ENCODE measurements at places on chromosomes 5 and 9.

GRCh38 chr9:19033015-19033414 is at the start of gene SAXO1:
SAXO1 (minus strand) TSS chr9:19033209; CDS start chr9:19032908, 301 bp downstream.
- DNase-seq = no peak

DNA sequence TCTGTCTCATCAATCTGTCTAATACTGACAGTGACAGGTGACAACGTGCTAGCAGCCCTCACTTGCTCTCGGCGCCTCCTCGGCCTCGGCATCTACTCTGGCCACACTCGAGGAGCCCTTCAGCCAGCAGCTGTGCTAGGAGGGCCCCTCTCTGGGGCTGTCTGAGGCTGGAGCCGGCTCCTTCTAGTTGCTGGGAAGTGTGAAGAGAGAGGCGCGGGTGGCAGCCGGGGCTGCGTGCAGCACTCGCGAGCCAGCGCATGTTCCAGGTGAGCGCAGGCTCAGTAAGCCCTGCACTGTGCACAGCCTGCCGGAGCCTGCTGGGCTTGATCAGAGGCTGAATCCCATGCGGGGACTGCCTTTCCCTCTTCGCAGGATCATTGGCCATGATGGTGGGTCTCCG is 330.7 kb downstream of the CDH10 start:
- no peak for DNase-seq

- no peak for DNase-seq
These were observed 15.3 kb downstream of the PLPP7 start for GRCh38 chr9:131304676-131305355.

- DNase-seq = no peak
These were observed 58.7 kb downstream of the NXNL2 start for GRCh38 chr9:88593537-88594185.

DNA sequence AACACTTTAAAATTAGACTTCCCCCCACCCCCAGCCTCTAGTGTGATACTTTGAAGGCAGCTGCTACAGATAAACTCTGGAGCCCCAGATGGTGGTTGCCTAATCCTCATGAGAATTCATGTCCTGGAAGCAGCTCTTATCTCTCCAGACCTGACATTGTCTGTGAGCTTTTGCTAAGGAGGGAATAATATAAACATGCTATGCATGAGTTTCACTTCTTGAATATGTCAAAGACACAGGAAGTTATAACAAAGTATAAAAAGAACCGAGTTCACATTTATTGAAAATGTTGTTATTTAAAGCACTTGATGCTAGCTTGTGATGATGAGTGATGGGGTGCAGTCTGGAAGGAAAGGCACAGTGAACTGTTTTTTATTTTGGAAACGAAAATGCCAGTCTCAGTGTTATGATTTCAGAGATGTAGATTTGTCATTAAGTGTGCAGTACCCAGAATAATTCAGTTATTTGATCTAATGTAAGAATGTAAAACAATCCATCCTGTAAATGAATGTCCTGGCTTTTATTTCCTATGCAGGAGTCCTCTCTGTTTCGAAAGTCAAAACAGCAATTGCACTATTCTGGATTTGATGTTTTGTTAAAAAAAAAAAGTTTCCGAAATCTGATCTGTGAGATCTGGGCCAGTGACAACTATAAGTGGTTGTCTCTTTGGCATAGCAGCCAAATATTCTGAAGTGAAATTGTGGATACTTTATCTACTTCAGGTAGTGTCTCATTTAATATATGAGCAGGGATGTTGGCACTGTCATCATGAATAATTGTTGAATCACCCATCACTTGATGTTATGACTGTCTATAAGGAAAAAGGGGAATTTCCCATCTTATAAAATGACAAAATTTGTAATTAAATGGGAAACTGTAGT is 77.0 kb downstream of the ZCCHC7 start:
- DNase-seq = no peak

- no peak for DNase-seq
These were observed 439.0 kb downstream of the ENC1 start for GRCh38 chr5:74201334-74202081.

GRCh38 chr5:33737697-33738096 is 154.1 kb downstream of the ADAMTS12 start:
- DNase-seq = no peak

DNA sequence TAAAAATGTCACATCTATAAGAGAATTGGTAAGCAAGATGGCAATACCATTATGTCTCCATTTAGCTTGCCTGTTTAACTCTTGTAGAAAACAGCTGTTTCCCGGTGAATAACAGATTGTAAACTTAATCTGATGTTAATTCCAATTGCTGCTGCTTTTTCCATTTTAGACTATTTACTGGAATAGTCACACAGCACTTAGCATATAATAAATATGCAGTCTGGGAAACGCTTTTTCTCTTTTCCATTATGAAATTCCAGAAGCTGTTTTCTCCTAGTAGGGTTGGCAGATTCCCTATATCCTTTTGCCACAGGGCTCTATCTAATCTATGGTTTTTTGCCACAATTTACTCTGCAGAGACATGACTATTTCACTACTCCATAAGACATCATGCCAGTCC is 148.0 kb downstream of the CEMIP2 start:
- no peak for DNase-seq

DNA sequence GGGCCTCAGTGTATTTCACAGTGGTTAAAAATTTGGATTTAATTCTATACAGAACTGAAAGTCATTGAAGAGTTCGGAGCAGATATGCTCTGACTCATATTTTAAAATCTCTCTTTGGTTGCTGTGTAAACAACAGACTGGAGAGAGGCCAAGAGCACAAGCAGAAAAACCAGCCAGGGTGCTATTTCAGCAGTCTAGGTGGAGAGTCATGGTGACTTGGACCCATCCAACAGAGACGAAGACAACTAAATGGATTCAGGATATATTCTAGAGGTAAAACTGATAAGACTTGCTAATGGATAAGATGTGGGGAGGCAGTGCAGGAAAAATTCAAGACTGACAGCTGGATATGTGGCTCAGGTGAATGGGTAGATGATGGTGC is 168.9 kb downstream of the MAPKAP1 start:
- no peak for DNase-seq

DNA sequence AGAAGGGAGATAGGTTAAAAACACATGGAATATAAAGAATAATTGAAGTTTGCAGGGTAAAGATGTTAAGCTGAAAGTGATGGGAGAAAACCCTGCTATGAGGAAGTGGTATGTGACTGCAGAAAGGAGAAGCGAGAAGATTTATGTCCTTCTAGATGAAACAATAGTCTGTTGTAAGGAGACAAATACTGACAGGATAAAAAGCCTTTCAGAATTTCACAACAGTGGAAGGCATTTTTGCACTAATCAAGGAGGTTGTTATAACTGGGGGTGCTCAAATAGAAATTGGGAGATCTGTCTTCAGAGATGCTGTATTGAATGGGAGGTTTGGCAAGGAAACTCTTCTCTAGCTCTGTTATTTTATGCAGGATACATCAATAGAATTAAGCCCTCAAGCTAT is 69.6 kb downstream of the NMUR2 start:
- DNase-seq = no peak

DNA sequence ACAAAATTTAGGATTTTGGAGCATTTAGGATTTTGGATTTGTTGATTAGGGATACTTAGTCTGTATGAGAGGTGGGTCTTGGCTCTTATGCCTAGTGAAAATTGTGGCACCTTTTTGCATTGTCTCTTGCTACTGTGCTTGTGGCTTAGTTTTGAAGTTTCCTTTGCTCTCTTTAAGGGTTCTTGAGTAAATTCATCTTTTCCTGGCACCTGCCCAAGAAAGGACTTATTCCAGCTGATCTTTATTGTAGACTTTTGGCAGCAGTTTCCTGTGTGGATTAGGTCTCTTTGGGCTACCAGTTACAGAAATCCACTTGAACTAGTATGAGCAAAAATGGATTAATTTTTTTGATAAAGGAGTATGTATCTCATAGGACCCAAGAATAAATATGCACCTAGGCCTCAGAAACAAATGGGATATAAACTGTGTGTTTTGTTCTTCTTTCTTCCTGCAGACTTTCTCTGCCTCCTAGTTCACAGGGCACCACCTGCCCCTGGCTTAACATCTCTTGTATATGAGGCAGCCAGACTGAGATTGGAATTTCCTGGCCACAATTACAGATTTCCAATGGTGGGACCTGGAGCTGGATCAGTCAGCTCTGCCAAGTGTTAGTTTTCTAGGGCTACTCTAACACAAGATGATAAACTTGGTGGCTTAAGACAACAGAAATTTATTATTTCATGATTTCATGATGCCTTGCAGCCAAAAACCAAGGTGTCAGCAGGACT is 44.6 kb downstream of the FOCAD start:
- no peak for DNase-seq

DNA sequence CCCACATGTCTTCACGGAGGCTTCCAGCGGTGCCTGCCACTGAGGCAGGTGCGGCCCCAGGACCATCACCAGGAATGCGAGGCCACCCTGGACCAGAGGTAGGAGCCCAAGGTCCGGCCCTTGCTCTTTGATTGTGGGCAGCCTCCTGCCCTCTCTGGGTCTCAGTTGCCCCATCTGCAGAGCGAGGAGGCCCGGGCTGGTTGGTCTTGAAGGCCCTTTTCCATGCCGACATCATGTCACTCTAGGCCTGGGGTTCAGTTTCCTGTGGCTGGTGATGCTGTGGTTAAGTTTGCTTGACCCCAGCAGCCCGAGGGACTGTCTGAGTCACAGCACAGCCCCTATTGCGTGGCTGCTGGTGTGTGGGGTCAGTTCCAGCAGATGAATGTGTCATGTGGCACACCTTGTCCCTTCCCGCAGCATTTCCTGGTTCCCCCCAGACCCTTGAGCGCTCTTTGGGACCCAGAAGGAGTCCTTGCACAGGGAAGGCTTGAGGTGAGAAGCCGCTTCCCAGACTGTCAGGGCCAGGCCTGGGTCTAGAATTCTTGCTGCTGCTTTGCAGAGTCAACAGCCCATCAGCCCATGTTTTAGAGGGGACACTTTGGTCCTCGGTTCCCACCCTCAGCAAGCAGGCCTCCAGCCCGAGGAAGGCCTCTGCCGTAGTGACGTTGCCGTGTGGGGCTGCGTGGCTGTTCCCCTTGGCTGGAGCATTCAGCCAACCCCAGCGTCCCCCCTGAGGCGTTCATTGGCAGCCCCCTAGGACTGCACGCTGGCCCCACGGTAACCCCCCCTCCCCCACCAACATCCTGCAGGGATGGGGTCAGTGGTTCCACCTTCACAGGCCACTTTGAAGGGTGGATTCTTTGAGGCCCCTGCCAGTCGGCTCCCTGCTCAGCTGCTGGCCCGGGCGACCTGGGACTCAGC is 31.0 kb upstream of the HMCN2 start:
- DNase-seq = no peak

DNA sequence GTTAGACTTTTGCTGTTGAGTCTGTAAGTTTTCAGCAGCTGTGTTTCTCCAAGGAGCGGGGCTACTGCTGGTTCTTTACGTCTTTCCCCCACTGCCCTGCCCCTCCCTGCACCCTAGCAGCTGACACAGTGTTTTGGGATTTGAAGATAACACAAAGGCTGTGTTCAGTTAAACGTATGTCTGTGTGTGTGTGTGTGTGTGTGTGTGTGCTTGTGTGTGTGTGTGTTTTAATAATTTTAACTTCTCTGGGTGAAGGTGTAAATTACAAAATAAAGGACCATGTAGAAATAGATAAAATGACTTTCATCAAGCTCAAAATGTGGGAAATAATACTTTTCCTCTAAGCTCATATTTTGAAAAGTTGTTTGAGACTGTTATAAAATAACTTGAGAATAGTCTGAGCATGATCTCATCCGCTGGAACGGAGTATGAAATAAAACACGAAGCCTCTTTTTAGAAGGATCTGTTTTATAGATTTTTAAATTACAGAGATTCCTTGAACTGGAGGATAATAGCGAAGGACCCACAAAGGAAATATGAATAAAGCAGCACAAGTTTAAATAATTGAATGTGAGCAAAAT is 10.9 kb downstream of the ABL1 start:
- no peak for DNase-seq

- DNase-seq = no peak
These were observed 186.8 kb downstream of the PALM2AKAP2 start for GRCh38 chr9:109966643-109967368.

- no peak for DNase-seq
These were observed 30.7 kb upstream of the IL31RA start for GRCh38 chr5:55820488-55820887.

GRCh38 chr5:138942066-138942465 is 66.9 kb upstream of the LRRTM2 start:
- no peak for DNase-seq

- peak; percentile 17 for DNase-seq
These were observed 417.3 kb downstream of the RASEF start for GRCh38 chr9:82645600-82645999.

DNA sequence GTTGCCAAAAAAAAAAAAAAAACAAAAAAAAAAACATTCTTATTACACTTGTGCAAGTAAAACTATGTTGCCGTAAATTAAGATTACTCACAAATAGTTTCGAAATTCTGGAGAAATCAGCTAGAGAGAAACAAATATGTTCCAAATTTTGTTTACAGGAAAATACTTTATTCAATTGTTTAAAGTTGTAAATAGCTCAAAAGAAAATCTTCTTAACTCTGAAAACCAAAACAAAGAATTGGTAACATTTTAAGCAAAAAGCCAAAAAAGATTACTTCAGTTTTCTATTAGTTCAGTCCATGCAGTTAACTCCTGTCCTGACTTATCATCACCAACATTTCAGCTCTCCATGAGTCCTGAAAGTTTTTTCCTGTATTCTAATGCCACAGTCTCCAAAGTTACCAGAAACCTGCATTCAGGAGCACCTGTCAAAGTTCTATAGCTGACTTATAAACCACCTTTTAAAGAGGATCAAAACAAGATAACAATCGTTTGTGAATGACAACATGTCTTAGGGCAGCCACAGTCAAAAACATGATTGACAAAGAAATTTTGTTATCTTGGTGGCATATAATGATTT is 194.1 kb downstream of the RANBP17 start:
- DNase-seq = no peak

DNA sequence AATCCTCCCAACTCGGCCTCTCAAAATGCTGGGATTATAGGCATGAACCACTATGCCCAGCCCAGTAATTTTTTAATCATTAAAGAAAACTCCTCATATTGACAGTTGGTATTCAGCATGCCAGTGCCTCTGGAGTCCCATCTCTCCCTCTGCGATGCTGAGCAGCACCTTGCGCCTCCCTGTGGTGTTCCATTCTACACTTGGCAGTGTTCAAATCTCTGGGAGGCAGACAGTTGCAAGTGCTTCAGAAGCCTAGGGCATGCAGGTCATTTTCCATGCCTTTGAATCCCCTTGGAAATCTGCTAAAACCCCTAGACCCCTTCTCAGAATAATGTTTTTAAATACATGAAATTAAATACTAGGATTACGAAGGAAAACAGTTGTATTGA is 41.3 kb downstream of the GARNL3 start:
- no peak for DNase-seq

- DNase-seq = no peak
These were observed 24.7 kb upstream of the SLC6A19 start for GRCh38 chr5:1176473-1177391.

GRCh38 chr5:87997662-87998061 is 271.0 kb downstream of the TMEM161B start:
- no peak for DNase-seq

DNA sequence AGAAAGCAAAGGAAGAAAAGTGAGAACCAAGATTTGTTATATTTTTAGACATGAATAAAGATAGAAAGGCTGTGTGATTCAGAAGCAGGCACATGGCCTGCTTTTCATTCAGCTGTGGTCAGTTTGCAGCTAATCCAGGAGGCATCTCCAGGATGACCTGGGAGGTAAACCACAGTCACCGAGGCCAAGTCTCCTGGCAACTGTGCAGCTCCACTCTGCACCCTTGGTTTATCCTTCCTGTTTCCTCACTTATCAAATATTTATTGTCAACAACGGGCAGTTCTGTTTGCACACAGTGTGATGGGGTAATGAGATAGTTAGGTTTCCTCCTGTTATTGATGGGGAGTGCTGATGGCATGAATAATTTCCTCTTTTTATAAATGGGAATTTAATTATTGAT is 243.0 kb downstream of the PSAT1 start:
- DNase-seq = no peak
